ENCODE measurements at places on chromosomes 6 and 20.
A peak's percentile ranks its signal among the peaks of the same experiment; 100 is the strongest.

DNA sequence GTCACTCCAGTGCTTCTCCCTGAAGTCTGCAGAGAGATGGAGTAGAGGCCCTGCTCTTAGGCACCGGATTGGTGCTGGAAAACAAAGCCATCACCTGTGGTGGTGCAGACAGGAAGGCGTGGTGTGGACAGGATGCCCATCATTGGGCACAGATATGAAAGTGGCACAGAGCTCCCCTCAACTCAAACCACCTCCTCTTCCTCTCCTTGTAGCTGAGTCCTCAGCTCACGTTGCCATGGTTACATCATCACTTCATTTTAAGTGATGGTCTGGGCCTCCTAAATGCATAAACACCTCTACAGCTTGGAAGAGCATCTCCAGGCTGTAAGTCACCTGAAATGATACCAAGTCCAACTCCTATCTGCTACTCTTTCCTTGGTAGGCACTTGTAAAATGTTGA lies 8.0 kb upstream of the RTF2 start:
- no peaks in the 10 kb centered on the region for H3K4me1 ChIP-seq
- no peaks in the 10 kb centered on the region for H3K36me3 ChIP-seq
- DNase-seq: no peak
- H3K27ac ChIP-seq: no peak overlapping the region

GRCh38 chr20:16947479-16947878 lies 199.3 kb downstream of the OTOR start:
- no peaks in the 10 kb centered on the region for H3K27me3 ChIP-seq
- no peak overlapping the region for H3K4me3 ChIP-seq
- H3K4me1 ChIP-seq: no peaks in the 10 kb centered on the region
- H3K36me3 ChIP-seq: no peaks in the 10 kb centered on the region
- H3K27ac ChIP-seq: peak overlapping the region; percentile 19

DNA sequence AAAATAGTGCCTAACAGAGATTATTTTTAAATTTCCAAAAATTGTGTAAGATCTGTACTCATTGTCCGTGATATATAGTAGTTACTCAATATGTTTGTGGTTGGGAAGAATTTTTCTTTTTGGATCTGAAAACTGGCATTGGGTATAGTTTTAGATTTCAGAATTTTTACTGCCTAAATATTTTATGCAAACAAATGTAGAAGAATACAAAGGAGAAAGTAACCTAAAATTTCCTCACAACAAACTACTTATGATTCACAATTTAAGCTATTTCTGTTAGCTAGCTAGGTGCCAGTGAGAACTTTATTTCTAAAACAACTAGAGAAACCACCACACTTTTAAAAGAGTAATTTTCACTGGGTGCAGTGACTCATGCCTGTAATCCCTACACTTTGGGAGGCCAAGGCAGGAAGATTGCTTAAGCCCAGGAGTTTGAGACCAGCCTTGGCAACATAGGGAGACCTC lies 38.8 kb downstream of the SESN1 start:
- H3K36me3 ChIP-seq: no peaks in the 10 kb centered on the region
- H3K4me3 ChIP-seq: no peak overlapping the region
- no peak overlapping the region for H3K27ac ChIP-seq
- peaks cover 10% of the 10 kb centered on the region for H3K4me1 ChIP-seq

DNA sequence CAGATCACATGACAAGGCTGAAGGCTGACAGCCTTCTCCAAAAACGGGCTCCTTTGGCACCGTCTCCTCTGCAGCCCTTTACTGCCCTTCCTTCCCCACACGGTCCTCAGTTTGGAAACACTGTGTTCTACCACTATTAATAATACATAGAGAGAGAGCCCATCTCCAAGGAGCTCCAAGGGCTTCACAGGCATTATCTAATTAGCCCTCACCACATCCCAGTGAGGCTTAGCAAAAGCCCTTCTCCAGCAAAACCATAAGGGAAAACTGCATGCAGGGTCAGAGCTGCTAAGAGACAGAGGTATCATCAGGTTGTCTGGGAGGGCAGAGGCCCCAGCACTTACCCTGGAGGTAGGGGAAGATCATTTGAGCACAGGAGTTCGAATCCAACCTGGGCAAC lies 169.3 kb upstream of the JARID2 start:
- no peak overlapping the region for H3K4me3 ChIP-seq
- no peak for DNase-seq
- no peaks in the 10 kb centered on the region for H3K36me3 ChIP-seq
- no peaks in the 10 kb centered on the region for H3K27me3 ChIP-seq
- H3K4me1 ChIP-seq: peaks cover 4% of the 10 kb centered on the region

- no peaks in the 10 kb centered on the region for H3K4me1 ChIP-seq
- no peaks in the 10 kb centered on the region for H3K36me3 ChIP-seq
- no peak for DNase-seq
Measured at GRCh38 chr6:135002229-135002844, 52.3 kb downstream of the HBS1L start.

DNA sequence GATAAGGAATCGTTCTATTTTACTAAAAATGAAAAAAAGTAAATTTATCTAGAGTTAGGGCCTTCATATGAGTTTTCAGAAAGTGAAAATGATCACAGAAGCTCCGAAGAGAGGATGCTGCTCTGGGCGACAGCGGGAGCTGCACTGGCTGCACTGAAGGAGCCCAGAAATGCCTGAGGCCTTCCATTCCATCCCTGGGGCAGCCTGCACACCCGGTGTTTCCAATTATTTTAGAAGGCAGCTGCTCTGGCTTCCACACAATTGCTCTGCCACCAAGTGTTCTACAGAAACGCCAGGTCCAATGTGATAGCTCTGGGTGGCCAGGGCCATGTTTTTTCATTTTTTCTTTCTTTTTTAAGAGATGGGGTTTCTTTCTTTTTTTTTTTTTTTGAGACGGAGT lies 3.6 kb downstream of the DTNBP1 start:
- H3K27ac ChIP-seq: no peak overlapping the region
- no peak overlapping the region for H3K4me3 ChIP-seq
- H3K36me3 ChIP-seq: no peaks in the 10 kb centered on the region

DNA sequence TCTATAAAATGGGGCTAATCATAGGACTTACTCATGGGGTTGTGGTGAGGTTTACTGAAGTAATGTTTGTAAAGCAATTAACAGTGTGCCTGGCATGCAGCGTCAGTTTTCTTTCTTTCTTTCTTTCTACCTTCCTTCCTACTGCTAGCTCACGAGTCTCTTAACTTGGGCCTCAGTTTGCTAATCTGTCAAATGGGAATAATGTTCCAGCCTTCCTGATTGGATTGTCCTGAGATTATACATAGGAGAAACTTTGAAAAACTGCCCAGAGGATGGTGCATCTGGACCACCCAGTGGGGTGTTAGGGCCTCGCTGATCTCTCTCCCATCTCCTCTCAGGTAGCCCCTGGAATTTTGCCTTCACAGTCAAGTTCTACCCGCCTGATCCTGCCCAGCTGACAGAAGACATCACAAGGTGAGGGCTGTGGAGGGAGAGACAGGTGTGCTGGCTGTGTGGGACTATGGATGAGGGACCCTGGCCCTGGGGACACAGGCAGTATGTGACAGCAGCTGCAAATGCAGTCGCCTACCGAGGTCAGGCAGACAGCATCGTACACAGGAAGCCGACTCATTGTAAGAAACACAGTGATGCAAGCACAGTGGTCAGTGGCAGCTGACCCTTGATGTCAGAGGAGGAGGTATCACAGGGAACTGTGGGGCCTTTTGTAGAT lies 27.5 kb downstream of the EPB41L1 start:
- peaks cover 10% of the 10 kb centered on the region for H3K36me3 ChIP-seq
- H3K4me1 ChIP-seq: no peaks in the 10 kb centered on the region
- no peak for DNase-seq
- H3K4me3 ChIP-seq: no peak overlapping the region

DNA sequence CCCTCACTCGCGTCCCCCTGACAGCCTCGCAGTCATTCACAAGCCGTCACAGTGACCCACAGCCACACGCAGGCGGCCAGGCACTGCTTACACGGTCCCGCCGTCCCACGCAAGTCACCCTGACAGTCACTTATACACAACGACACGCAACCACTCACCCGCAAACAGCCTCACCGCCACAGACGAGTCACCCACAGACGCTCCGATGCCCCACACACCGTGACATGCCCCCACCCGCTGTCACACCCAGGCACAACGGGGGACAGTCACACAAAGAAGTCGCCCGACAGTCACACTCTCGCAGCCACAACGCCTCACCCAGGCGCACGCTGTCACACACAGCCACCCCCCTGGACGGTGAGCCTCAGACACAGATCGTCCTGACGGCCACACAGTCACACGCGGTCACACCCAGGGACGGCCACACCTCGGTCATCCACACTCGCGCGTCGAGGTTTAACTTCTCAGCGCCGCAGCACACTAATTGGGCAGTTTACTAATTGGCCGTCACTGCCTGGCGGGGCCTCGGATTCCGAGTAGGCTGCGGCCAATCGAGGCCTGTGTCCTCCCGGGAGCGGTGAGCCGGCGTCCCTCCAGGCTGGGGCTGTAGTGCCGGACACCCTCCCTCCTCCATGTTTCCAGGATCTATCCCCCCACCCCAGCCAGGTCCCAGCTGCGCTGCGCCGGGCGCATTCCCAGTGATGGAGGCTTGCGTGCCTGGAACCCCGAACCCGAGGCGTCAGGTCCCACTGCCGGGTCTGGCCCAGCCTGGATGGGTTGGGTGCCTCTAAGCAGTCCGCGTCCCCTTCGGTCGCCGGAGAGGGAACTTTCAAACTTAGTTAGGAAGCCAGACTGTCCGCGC lies 790 bp downstream of the TOX2 start:
- peak overlapping the region; percentile 49 for H3K4me3 ChIP-seq
- no peaks in the 10 kb centered on the region for H3K36me3 ChIP-seq
- peaks cover 8% of the 10 kb centered on the region for H3K4me1 ChIP-seq
- H3K27ac ChIP-seq: peak overlapping the region; percentile 80

DNA sequence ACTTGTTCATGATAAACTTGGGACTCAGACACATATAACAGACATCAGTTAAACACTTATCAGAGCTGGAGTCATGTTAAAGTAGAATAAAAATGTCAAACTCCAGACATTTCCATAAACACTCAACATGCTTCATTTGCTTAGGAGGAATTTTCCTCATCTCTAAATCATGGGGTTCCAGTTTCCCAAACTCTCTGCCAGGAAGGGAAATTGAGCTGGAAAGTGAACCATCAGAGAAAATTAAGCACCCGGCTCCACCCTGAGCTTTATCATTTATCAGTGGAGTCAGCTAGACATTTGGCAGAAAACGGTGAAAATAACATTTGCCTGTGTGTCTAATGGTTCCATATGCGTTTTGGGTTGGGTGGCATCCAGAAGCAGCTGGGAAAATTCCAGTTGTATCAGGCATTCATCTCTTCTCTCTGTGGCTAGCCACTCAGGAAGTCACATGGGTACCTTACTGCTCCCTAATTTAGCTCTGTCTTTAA lies 25.3 kb upstream of the ZNFX1 start:
- no peaks in the 10 kb centered on the region for H3K27me3 ChIP-seq
- no peaks in the 10 kb centered on the region for H3K4me1 ChIP-seq
- H3K4me3 ChIP-seq: no peak overlapping the region
- no peak for DNase-seq
- no peak overlapping the region for H3K27ac ChIP-seq

- no peak overlapping the region for H3K27ac ChIP-seq
- DNase-seq: no peak
- H3K4me3 ChIP-seq: no peak overlapping the region
- no peaks in the 10 kb centered on the region for H3K27me3 ChIP-seq
- no peaks in the 10 kb centered on the region for H3K4me1 ChIP-seq
Measured at GRCh38 chr20:62675156-62675876, 33.0 kb downstream of the SLCO4A1 start.

GRCh38 chr6:36679043-36679833 lies 724 bp downstream of the CDKN1A start:
- H3K27me3 ChIP-seq: no peaks in the 10 kb centered on the region
- H3K36me3 ChIP-seq: peaks cover 17% of the 10 kb centered on the region
- peak overlapping the region; percentile 99 for H3K27ac ChIP-seq
- DNase-seq: no peak
- peak overlapping the region; percentile 92 for H3K4me3 ChIP-seq

DNA sequence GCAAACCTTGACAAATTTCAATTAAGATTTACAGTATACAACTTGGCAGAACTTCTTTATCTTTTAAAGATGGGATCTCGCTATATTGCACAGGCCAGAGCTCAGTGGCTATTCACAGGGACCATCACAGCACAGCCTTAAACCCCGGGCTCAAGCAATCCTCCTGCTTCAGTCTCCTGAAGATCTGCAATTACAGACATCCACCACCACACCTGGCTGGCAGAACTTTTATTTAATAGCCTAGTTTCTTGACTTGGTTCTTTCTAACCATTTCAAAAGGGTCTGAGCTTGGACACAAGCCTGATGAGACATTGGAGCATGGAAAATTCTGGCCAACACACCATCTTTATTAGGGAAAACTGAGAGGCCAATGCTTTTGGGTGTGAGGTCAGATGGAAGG lies 151.6 kb upstream of the KCNG1 start:
- no peak overlapping the region for H3K4me3 ChIP-seq
- H3K4me1 ChIP-seq: no peaks in the 10 kb centered on the region
- H3K36me3 ChIP-seq: no peaks in the 10 kb centered on the region
- no peak overlapping the region for H3K27ac ChIP-seq

GRCh38 chr6:68975064-68975463 lies 340.0 kb downstream of the ADGRB3 start:
- no peak overlapping the region for H3K4me3 ChIP-seq
- H3K4me1 ChIP-seq: no peaks in the 10 kb centered on the region
- no peak overlapping the region for H3K27ac ChIP-seq

DNA sequence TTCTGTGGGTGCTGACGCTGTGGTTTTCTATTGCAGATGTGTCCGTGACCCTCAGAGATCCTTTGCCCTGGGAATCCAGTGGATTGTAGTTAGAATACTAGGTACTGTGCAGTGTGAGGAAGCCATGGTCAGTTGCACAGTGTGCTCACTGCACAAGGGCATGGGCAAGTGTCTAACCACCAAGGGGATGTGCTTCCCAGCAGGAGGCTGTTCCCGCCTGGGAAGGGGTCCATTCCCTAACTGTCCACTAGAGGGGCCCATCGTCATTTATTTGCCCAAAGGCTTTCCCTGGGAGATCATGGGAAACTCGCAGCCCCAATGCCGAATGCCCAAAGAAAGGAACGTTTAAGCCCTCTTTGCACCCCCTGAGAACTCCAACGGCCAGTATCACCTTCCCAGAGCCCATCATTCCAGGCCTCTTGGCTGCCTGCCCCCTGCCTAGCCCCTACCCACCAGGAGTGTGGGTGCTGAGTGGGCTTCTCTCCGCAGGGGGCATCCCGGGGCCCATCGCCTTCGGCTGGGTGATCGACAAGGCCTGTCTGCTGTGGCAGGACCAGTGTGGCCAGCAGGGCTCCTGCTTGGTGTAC lies 26.2 kb downstream of the SLCO4A1 start:
- no peaks in the 10 kb centered on the region for H3K27me3 ChIP-seq
- H3K36me3 ChIP-seq: no peaks in the 10 kb centered on the region
- DNase-seq: no peak
- no peak overlapping the region for H3K4me3 ChIP-seq
- H3K27ac ChIP-seq: no peak overlapping the region

GRCh38 chr6:31631681-31632278 lies 11.3 kb downstream of the PRRC2A start:
- no peaks in the 10 kb centered on the region for H3K4me1 ChIP-seq
- peaks cover 100% of the 10 kb centered on the region for H3K36me3 ChIP-seq
- no peak overlapping the region for H3K4me3 ChIP-seq
- DNase-seq: no peak
